ENCODE measurements at places on chromosomes 5 and 9. TPM values are rescaled to one million over a fixed set of nuclear protein-coding genes. Genes with fewer than 3 reads are reported as not detected.

DNA sequence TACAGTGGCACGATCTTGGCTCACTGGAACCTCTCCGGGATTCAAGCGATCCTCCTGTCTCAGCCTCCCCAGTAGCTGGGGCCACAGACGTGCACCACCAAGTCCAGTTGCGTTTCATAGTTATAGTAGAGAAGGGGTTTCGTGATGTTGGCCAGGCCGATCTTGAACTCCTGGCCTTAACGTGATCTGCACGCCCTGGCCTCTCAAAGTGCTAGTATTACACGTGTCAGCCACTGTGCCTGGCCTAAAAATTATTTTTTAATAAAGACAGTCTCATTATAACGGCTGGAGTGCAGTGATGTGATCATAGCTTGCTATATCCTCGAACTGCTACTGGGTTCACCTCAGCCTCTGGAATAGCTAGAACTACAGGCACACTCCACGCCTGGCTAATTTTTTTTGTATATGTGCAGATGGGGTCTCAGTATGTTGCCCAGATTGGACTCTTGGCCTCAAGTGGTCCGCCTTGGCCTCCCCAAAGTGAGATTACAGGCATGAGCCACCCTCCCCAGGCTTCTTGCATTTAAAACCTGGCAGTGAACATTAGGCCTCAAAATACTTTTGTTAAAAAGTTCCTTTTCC, 4.4 kb downstream of the NPM1 start:
- no peak for DNase-seq

DNA sequence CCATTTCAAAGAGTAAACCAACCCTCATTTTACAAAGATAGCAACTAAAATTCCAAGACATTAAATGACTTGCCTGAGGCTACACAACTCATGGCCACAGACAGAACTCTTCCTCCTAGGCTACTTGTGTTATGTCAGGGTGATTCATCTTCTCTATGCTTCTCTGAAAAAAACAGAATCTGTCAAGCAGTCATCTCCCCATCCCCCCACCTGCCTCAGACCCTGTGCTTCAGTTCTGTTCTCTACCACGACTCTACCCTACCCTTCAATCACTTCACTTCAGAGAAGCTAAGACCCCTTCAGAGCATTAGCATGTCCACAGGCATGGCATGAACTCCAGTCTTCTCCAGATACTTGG, 277.7 kb upstream of the PTGER4 start:
- no peak for DNase-seq

GRCh38 chr5:77955577-77955976, 179.4 kb upstream of the TBCA start:
- DNase-seq: no peak

GRCh38 chr9:75229605-75230332, 141.5 kb downstream of the OSTF1 start:
- DNase-seq: no peak

DNA sequence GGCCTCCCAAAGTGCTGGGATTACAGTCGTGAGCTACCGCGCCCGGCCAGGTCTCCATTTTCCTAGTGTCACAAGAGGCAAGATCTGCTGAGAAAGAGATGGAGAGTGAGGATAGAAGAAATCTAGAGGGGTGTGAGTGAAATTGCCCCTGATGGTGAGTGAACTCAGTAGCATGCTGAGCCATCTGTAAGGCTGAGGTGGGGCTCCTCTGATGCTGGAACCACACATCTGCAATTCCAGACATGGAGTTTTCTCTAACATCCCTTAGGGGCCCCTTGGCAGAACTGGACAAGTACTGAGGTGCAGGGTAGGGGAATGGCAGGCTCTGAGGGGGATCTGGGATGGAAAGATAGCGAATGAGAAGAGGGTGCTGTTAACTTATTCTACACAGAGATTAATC, 72.0 kb upstream of the FER start:
- no peak for DNase-seq

- no peak for DNase-seq
Measured at GRCh38 chr9:16368237-16369087, 502.0 kb downstream of the BNC2 start.

GRCh38 chr9:88344013-88344412, 44.2 kb upstream of the SPIN1 start:
- no peak for DNase-seq

DNA sequence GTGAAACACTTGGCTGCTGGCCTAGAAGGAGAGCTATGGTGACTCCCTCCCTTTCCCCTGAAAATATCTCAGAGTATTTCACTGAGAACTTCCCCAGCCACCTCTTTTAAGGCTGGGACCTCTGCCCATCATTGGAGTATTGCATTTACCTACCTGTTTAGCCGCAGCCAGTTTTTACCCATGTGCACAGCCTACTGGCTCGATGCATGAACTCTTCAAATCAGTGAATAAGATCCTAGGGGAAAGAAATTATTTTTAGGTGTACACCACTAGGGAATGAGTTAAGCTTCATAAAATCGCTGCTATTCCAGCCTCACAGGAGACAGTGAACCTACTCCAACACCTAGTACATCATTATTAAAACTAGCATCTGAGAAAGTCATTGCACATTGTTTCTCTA, 16.8 kb upstream of the FAM174A start:
- no peak for DNase-seq

GRCh38 chr5:88395264-88395663, 126.6 kb upstream of the TMEM161B start:
- DNase-seq: no peak

GRCh38 chr5:174937201-174938123, 213.1 kb downstream of the MSX2 start:
- DNase-seq: no peak

DNA sequence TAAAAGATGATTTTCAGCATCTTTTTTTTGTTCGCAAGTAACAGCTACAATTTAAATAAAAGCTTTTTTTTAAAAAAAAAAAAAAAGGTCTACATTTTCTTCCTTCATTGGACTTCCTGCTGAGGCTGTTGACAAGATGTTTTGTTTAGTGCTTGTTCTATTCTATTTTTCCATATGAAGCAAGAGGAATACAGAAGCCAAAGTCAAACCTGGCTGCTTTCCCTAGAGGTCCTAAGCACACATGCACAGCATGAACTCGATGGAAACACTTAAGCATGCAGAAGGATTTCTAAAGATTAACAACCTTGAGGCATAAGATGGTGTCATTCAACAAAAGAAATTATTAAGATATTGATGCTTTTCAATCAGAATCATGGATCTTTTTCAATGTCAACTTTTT, 105.1 kb downstream of the ADCY2 start:
- no peak for DNase-seq

DNA sequence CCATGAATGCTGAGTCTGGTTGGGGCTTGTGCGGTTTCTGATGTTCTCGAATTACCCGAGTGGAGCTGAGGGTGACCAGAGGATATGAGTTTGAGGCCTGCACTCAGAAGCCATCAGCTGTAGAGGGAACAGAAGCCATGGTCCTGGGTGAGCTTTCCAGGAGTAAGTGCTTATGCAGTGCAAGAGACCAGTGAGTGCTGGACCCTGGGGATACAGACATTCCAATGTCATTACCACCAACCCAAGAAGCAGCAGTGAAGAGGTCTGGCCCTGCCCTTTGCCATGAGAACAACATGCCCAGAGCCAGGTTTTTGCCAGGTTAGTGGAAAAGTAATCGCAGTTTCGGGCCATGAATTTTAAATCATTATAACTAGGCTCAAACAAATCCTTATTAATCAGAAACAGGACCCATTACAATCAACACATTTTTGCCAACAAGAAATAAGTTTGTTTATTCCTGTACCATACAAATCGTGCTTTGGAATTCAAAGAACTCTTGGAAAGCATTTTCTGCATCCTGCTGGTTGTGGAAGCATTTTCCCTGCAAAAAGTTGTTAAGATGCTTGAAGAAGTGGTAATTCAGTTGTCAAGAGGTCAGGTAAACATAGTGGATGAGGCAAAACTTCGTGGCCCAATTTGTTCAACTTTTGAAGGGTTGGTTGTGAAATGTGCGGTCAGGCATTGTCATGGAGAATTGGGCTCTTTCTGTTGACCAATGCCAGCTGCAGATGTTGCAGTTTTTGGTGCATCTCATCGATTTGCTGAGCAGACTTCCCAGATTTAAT, 154.6 kb downstream of the SYK start:
- no peak for DNase-seq

DNA sequence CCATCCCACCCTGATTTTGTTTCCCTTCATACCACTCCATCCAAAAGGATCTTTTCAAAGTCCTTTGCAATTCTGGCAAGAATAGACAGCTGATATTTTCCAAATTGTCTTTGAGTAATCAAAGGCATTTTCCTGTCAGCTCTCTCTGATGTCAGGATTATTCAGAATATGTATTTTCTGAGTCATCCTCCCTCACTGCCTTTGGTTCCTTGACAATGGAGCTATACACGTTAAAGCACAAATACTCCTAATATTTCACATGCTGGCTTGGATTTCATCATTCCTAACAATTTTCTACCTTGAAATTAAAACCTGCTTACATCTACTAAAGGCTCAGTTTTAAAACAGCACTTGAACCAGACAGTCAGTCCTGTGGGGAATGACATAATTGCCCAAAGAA, 379.4 kb downstream of the GADD45G start:
- DNase-seq: no peak

DNA sequence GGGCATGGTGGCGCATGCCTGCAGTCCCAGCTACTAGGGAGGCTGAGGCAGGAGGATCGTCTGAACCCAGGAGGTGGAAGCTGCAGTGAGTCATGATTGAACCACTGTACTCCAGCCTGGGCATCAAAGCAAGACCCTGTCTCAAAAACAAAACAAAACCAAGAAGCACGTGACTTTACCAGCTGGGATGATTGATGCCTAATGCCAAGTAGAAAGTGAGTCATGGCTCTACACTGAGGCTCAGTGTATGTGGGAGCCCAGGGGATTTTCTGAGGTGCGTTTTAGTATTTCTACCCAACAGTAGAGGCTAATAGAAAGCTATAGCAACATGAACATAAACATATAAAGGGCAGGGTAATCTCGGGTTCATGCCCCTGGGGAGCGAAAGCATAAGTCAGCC, 13.9 kb upstream of the BRD3OS start:
- no peak for DNase-seq

GRCh38 chr9:28410411-28410810, 837.1 kb upstream of the C9orf72 start:
- DNase-seq: no peak

GRCh38 chr5:112703866-112704820, 33.5 kb upstream of the APC start:
- DNase-seq: no peak

- DNase-seq: no peak
Measured at GRCh38 chr5:169242175-169242848, 58.6 kb downstream of the SLIT3 start.

- no peak for DNase-seq
Measured at GRCh38 chr5:123209502-123210027, 120.5 kb downstream of the PRDM6 start.

DNA sequence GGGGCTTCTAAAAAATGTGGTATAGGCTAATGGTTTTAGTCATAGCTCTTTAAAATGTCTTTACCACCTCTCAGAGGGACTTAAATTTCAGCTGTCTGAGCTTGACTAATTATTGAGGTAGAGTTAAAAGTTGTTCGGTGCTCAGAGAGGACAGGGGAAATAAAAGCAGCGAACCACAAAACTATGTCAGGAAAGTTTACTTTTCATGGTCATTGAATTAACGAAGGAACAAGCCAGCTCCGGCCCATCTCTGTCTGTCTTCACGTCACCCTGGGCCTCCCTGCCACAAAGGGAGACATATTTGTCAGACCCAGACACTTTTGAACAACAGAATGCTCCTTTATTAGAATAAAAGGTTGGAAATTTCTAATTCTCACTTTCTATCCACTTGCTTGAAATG, 98.8 kb upstream of the EFNA5 start:
- DNase-seq: no peak

DNA sequence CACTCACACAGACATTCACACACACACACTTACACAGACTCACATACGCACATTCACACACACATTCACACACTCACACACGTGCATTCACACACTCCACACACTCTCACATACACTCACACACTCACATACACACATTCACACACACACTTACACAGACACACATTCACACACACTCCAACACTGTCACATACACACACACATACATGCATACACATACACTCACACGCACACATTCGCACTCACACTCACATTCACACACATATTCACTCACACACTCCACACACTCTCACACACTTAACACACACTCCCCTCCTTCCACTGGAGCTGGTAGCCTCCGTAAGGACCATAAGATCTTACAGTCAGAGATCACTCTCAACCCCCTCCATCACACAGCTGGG, 26.2 kb downstream of the CAMK2A start:
- no peak for DNase-seq

GRCh38 chr5:172941067-172941516, 18.1 kb upstream of the RPL26L1 start:
- no peak for DNase-seq

- DNase-seq: peak; percentile 24
Measured at GRCh38 chr9:99823681-99824377, 2.1 kb downstream of the NR4A3 start.

Gene IGFBPL1
- total RNA-seq: 239 TPM

Gene PRDM9
- not detected for total RNA-seq

Gene PAEP
- total RNA-seq: not detected

Gene FAM151B
- total RNA-seq: 14.7 TPM

Gene SPATA31A3
- not detected for total RNA-seq

Gene CD74
- 11.3 TPM for total RNA-seq

Gene FOXD4L3
- not detected for total RNA-seq

Gene TAF11L5
- total RNA-seq: not detected

Gene SLC1A1
- 16.7 TPM for total RNA-seq

Gene IFNA21
- not detected for total RNA-seq

Gene HSPB3
- total RNA-seq: not detected

All from cerebellum (tissue), 4 donors.